ENCODE measurements at places on chromosomes 3 and 15.

GRCh38 chr15:42193383-42193782 lies 14.7 kb downstream of the VPS39 start:
- no peak for DNase-seq

- peak; percentile 52 for DNase-seq
Observed at GRCh38 chr3:158727206-158728060, 4.8 kb downstream of the RARRES1 start.

- no peak for DNase-seq
Observed at GRCh38 chr15:38520035-38520434, 44.6 kb downstream of the RASGRP1 start.

- no peak for DNase-seq
Observed at GRCh38 chr15:78090422-78091063, 1.8 kb upstream of the SH2D7 start.

- no peak for DNase-seq
Observed at GRCh38 chr3:24545887-24546286, 51.2 kb upstream of the THRB start.
